Stimulated activated CD8-positive, alpha-beta memory T cell treated with anti-CD3 and anti-CD28 coated beads, Interleukin-4, amount 100 ng/mL, for 48 hours (primary cell): ENCODE measurements at places on chromosomes 12 and 14.

DNA sequence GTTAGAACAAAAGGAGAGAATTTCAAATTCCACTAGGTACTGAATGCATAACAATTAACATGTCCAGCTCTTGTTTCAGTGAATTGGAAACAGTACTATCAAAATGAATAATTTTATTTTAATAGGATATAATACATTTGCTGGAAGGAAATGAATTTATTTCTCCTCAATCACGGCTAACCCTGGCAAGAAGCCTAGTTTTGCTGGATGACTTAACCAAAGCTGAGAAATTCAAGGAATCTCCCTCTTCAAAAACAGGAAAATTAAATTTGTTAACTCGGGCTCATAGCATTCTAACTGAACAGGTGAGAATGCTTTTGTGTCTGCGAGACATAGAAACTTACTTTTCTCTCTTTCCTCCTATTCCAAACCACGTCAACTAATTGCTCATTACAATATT, 163.5 kb upstream of the NEDD1 start:
- DNase-seq, result no peak

DNA sequence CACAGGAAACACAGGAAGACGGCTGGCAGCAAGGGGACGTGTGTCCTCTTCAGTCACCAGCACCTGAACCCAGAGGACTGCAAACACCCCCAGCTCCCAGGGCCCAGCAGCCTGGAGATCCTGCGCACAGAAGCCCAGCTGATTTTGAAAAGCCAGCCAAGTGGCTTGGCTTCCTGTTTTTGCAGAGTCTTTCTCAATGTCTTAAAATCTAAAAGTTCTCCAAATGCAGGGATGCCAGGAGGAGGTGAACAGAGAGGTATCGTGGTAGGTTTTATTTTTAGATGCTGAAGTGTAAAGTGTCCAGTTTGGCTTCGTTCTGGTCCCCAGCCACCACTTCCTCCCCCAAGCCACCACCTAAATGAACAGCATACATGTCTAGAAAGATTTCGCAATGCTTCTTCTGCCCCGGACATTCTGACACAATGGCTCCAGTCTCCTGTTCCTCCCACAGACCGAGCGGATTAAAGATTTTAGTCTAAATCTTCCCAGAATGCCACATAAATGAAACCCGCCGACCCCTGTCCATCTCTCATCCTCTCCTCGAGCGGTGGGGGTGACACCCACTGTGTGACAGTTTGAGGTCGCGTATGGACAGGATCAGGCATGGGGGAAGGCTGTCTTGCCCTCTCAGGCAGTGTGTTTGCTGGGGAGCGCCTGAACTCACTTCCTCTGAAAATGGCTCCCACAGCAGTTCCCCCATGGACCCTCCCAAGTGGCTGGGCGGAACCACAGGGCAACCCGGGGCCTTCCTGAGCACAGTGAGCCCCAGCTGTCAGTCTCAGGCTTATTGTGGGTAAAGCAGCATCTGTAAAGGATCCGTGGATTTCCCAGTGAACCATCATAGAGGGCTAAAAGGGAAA, 41.6 kb downstream of the ITPK1 start:
- DNase-seq, result no peak

DNA sequence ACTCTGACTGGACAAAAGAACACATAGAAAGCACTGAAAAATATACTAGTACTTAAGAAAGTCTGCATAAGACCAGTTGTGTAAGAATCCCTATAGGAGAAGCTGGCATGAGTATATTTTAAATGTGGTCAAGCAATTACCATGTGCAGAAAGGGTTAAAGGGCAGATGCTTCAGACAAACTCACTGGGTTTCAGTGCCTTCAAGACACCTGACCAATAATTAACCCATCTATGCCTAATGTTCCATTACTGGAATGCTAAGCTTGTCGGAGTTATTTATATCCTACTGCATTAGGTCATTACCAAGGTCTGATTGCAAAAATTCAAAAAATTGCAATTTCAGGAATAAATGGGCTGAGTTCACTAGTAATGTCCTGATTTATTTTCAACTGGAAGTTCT, 41.3 kb downstream of the HNRNPC start:
- DNase-seq, result no peak

- no peak for DNase-seq
These were observed 10.8 kb upstream of the CEBPE start for GRCh38 chr14:23129759-23130316.

DNA sequence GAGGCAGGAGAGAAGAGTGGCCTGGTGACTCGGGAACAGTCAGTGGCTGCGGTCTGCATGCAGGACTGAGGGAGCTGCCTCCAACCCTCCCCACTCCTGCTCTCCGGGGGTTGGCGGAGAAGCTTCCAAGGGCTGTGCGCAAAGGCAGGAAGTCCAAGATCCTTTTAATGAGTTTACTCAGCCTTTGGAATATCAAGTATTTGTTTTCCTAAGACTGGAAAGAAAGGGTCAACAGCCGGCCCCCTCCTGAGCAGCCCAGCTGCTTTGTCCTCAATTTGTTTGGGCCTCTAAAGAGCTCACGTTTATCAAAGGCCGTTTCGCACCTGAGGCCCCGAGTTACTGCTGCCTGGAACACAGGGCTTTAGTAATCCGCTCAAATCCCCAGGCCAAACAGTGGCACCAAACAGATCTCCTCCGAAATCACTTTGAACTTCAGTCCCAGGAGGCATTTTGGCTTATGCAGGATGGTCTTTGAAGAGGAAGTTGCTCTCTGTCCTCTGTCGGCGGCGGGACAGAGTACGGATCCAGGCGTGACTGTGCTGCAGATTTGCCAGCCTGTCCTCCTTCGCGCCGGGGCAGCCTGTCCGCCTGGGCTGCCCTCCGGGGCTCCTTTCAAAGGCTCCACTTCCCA, 117.2 kb upstream of the FZD10 start:
- no peak for DNase-seq

DNA sequence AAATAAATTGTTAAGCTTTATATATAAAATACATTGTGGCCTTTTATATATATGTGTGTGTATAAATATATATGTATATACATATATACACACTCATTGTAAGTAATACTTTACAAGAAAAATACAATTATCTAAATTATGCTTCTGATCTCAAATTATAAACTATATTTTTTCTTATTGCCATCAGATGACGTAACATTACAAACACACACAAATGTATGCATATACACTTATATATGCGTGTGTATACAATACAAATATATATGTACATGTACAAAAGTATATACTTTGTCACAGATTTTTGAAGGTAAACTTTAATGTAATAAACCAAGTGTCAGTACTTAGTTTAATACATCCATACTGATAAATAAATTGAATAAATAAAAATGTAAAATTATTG, 278.9 kb upstream of the LMO3 start:
- no peak for DNase-seq

GRCh38 chr12:1531654-1532374, 62.6 kb downstream of the FBXL14 start:
- DNase-seq, result no peak

- DNase-seq, result no peak
These were observed 299.3 kb downstream of the BCAT1 start for GRCh38 chr12:24649634-24650033.

DNA sequence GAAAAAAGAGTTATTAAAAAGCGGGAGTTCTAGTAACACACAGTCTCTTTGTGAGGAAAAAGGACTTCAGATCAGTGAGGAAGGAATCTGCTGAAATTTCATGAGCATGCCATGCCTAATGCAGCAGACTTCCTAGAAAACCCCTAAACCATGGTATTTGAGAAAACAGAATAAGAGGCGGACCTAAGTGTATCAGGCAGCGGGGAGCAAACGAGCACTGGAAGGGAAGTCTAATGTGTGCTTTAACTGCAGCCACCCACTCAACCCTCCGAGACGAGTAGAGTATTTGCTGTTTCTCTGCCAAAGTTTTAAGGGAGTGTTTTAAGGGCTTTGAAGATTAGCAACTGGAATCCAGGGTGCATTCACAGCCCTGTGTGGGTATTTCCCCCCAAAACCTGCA, 36.5 kb downstream of the ACADS start:
- DNase-seq, result no peak

GRCh38 chr12:132669166-132669879, 17.8 kb downstream of the POLE start:
- no peak for DNase-seq

DNA sequence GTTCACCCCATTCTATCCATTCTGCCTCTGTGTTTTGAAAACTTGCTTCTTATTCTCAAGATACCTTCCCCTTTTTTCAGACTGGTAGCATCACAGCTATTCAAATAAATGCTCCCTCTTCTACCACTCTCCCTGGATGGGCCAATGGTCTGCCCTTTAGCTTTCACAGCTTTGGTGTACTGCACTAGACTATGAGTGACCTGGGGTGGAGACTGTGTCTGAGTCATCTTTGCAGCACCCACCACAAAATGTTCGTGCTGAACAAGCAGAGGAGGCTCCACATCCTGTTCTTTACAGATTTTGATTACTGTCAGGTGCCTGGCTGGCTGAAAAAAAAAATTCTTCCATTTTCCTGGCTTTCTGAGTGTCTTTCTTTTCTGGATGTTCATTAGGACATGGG, 1104.1 kb upstream of the TMEM132C start:
- peak; percentile 49 for DNase-seq

- DNase-seq, result no peak
These were observed 11.5 kb upstream of the WNK1 start for GRCh38 chr12:740921-741320.

- no peak for DNase-seq
These were observed 24.3 kb downstream of the PPM1H start for GRCh38 chr12:62910549-62911169.

- no peak for DNase-seq
These were observed 111.2 kb downstream of the MYRFL start for GRCh38 chr12:69936214-69936731.

GRCh38 chr12:120079411-120080400, 36.8 kb downstream of the RAB35 start:
- DNase-seq, result no peak

DNA sequence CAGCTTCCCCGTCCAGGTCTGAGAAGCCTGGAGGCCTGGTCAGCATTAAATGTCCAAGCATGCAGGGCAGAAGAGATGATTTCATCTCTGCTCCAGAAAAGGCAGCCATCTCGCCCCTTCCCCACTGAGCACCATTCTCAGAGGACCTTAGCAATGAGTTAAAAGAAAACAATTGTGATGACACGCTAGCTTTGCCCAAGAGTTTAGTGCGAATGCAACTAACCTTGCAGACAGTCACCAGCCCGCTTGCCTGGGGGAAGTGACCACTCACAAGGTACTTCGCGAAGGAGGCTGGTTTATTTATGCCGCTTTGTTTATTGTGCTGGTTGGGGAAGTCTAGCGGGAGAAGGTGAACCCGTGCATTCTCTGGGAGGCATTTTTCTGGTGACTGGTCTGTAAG, 170.7 kb downstream of the RBM19 start:
- DNase-seq, result no peak
